ENCODE measurements at places on chromosomes 16 and 17.

- peak; percentile 58 for DNase-seq
Measured at GRCh38 chr17:54899721-54900456, 763 bp upstream of the TOM1L1 start.

GRCh38 chr17:17682737-17683680 lies 1.8 kb downstream of the RAI1 start:
- peak; percentile 82 for DNase-seq

DNA sequence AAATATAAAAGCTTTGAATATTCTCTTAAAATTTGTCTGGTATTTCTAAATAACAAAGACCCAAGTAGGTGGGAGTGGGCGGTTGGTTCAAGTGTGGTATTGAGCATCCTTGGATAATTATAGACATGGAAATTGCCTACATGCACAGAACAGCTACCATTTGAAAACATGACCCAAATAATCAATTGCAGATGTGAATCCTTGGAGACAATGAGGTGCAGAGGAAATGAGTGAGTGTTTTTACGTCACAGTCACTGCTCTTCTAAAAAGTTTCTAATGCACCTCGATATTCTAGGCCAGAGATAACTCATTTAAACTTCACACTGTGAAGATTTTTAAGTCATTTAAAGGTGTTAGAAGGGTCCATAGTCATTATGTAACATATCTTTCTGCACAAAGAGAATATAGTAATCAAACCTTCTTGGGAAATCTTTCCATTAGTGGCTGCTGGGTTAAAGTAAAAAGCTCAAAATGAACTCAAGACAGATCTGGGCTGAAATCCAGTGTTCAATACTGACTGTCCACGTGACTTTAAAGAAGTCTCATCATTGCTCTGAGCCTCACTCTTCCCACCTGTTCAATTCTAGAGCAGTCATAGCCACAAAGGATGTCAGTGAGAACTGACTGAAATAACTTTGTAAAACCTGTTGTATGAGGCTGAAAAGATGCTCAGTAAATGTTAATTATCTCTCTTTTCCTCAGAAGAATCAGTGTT lies 144.5 kb downstream of the CDH11 start:
- no peak for DNase-seq

GRCh38 chr16:24853830-24854229 lies 8.1 kb downstream of the SLC5A11 start:
- no peak for DNase-seq

Measured in neural progenitor cell (in vitro differentiated cells).